GOT3 (cell line): ENCODE measurements at places on chromosomes 11 and 22.

- DNase-seq: no peak
Measured at GRCh38 chr22:40491990-40492631, 121.7 kb downstream of the SGSM3 start.

- DNase-seq: no peak
Measured at GRCh38 chr11:3922056-3922455, 66.6 kb downstream of the STIM1 start.

- DNase-seq: no peak
Measured at GRCh38 chr11:14327116-14327515, 31.9 kb downstream of the RRAS2 start.

DNA sequence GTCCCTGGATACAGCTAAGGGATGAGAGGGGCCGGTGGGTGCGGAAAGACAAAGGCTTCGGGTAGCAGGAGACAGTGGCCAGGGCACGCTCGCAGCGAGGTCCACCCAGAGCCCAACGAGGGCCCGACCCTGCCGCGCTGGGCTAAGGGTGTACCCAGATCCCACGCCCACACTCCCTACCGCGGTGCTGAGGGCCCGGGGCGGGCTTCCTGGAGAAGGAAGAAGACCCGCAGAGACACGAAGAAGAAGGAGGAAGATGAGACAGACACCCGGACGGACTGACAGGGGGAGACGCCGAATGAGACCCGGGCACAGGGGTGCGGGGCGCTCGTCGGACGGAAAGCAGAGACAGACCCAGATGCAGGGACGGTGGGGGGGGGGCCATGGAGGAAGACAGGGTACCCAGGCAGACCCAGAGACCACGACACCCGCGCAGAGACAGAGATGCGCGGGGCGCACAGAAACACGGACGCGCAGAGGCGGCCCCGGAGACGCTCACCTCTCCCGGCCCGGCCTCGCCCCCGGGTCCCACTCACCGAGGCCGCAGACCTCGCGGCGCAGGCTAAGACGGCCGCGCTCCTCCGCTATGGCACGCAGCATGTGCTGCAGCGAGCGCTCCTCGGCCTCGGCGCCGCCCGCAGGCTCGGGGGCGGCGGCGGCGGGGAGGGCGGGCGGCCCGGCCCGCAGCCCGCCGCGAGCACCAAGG lies 437 bp downstream of the KIAA0930 start:
- DNase-seq: no peak

DNA sequence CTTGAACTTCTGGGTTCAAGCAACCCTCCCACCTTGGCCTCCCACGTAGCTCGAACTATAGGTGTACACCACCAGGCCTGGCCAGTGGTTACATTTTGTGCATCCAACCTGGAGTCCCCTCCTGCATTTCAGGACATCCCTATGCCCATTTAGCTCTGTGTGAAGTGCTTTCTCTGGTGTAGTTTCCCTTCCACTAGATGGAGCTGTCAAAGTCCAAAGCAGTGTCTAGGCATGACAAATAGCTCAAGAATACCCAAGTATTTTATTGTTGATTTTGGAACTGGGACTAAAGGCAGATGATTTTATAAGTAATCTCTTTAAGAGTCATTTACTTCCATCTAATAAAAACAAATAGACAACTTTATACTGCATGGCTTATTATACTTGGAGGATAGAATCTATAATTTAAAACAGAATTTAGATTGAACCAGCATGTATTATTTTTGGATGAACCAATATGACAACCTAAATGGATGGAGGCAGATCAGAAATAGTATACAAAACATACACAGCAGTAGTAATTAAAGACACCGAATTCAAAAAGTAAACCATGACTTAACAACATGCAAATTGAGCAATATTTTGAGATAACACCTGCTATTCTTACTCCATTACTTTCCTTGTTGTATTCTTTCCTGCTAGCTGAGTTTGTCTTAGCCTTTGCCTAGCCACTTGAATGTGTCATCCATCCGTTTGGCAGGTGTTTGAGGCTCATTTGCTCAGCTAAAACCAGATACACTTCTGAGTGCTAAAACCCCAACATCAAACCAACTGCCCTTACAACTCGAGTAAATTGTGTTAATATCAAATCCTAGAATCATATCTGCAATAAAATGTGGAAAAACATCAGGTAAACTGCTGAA lies 37.7 kb downstream of the EIF4ENIF1 start:
- no peak for DNase-seq

GRCh38 chr11:75616281-75616680 lies 52.6 kb downstream of the MAP6 start:
- DNase-seq: no peak

GRCh38 chr11:86938203-86938899 lies 16.8 kb downstream of the FZD4 start:
- no peak for DNase-seq

- no peak for DNase-seq
Measured at GRCh38 chr11:126140201-126140925, 71.1 kb downstream of the RPUSD4 start.

GRCh38 chr22:28172892-28173670 lies 254.0 kb upstream of the PITPNB start:
- no peak for DNase-seq

GRCh38 chr11:123181075-123181474 lies 14.0 kb downstream of the CLMP start:
- no peak for DNase-seq

GRCh38 chr11:17642370-17642769 lies 77.0 kb upstream of the MYOD1 start:
- DNase-seq: no peak

GRCh38 chr11:6440906-6441358 lies at the start of gene HPX:
Gene HPX (minus strand): TSS chr11:6440987. CDS start chr11:6440963, 24 bp downstream.
- DNase-seq: no peak

GRCh38 chr11:86214710-86215109 lies 29.8 kb upstream of the EED start:
- no peak for DNase-seq

GRCh38 chr11:121670266-121670665 lies 217.5 kb upstream of the SORL1-AS1 start:
- DNase-seq: no peak

DNA sequence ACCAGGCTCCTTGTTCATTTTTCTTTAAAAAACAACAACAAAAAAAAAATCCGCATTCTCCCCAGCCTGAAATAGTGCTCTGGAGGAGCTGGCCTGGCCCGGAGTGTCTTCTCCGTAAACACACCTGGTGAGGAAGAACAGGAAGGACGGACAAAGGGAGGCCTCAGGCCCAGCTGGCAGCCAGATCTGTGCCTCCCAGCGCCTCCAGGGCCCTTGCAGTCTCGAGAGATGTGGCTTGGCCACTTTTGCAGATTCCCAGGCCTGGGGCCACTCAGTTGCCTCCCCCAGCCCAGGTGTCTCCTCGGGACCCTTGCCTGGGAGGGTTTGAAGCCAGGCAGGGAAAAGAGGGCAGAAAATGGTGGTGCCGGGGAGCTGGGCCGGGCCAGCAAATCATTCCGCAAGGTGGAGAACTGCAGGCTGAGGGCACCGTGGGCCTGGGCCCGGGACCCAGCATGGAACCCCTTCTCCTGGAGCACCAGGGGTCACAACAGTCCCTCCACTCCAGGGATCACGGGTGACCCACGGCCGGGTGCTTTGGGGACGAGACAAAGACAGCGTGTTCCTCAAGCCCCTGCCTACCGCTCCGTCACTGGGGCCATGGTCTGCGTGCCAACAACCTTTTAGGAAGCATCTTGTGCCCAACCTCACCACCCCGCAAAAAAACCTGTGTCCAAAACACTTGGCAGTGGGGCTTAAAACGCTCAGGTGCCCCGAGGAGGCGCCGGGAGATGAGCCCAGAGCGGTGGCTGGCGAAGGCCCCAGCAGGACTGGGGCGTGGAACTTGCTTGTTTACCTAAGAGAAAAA lies 67.1 kb upstream of the WNT7B start:
- DNase-seq: no peak
